Stimulated activated CD8-positive, alpha-beta memory T cell treated with anti-CD3 and anti-CD28 coated beads, Interleukin-7, amount 100 ng/mL, for 1 hour (primary cell): ENCODE measurements at places on chromosomes 7 and 10.

DNA sequence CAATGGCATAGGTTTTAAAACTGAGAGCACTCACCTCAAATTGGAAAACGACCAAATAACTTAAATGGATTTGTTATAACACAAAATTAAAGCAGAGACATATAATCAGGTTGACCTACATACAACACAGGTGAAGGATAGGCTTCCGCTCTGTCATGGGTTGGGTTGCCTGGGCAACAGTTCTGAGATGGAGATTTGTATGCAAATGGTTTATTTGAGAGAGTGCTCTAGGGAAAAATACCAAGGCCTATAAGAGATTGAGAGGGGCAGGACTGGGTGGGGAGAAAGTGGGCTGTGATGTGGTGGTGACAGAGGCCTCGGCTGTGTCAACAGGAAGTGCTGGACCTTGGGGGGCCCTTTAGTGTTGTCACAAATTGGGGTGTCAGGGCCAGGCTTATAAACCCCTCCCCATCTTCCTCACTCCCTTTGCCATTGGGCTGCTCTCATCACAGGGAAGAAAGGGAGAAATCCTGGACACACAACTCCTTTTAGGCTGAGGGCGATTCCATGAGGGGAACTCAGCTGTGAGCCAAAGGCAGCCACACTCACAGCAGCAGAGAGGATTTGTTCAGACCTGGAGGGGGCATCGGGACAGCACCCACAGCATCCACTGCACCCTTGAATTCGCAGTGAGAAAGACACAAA is 105.4 kb upstream of the LYZL1 start:
- no peak for DNase-seq

GRCh38 chr7:64775289-64775688 is 18.9 kb upstream of the ZNF138 start:
- DNase-seq, result no peak

- DNase-seq, result no peak
Observed at GRCh38 chr7:55078465-55079372, 59.9 kb downstream of the EGFR start.

GRCh38 chr10:29826801-29827450 is 192.2 kb upstream of the SVIL start:
- DNase-seq, result no peak

GRCh38 chr7:146728611-146729010 is 612.0 kb downstream of the CNTNAP2 start:
- no peak for DNase-seq

DNA sequence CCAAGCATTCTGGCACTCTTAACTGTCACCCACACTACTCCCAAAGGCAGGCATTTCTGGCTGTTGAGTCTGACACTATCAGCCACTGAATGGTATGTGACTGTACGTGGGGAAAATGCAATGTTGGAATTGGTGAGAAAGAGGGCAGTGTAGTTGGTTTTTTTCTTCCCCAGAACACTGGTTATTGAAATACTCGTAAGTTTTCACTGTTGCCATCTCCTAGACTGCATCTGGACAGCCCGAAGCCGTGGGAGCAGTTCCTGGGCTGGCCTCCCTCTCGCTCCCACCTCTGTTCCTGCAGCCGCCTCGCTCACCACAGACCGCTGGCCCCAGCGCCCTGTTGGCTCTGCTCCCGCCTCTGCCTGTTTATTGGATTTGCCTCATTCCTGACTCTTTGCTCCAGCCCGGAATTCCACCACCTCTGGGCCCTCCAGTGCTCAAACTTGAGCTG is 5.7 kb downstream of the PLCE1 start:
- no peak for DNase-seq
